Common myeloid progenitor, CD34-positive (primary cell): ENCODE measurements at places on chromosomes 6 and 20.

- DNase-seq: no peak
Observed at GRCh38 chr6:58198301-58198700, 880.9 kb downstream of the PRIM2 start.

DNA sequence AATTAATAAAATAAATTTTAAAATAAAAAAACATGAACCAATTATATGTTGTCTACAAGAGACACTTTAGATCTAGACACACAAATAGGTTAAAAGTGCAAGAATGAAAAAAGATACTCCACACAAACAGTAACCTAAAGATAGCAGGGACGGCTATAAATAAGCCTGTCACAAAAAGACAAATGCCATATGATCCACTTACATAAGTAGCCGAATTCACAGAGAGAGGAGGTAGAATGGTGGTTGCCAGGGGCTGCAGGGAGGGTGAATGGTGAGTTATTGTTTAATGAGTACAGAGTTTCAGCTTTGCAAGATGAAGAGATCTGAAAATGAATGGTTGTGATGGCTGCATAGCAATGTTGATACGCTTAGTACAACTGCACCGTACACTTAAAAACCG is 32.7 kb downstream of the KATNA1 start:
- no peak for DNase-seq

- DNase-seq: no peak
Observed at GRCh38 chr6:124573953-124574352, 388.3 kb upstream of the RNF217 start.

DNA sequence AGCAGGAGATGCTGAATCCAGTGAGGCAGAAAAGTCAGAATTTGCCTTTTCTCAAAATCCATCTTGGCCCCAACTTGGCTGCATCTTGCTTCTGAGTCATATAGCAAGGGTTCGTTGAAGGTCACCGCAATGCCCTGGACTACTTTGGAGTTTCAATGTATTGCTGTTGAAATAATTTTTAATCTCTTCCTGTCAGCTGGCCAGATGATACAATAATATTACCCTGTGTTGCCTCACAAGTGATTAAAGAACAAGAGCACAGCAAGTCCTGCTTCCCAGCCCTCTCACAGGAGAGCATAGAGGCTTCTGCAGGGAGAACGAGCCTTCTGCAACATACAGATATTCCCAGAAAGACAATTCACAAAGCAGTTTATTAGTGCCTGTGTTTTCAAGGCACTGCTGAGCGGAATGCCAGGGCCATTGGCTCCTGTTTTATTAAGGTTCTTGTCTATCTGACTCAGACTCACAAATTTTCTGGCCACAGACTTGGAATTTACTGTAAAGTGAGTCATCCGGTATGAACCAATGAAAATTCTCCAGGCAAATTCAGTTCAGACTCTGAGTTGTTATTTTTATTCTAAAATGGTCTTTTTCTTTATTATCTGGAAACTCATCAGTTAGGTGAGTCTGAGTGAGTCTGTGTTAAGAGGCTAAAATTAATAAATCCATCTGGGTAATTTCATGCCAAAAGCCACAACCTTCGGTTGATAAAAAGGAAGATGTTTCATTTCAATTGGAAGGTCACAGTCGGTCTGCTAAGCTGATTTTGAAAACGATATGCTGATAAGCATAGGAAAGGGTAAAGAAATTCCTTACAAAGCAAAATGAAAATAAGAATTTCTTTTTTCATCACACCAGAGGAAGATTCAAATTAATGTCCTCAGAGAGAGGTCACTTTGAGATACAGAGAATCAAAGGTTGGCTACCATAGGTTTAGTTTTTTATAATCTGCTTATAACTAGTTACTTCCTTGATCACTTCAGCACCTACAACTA is 289.4 kb upstream of the STXBP5 start:
- peak; percentile 82 for DNase-seq

DNA sequence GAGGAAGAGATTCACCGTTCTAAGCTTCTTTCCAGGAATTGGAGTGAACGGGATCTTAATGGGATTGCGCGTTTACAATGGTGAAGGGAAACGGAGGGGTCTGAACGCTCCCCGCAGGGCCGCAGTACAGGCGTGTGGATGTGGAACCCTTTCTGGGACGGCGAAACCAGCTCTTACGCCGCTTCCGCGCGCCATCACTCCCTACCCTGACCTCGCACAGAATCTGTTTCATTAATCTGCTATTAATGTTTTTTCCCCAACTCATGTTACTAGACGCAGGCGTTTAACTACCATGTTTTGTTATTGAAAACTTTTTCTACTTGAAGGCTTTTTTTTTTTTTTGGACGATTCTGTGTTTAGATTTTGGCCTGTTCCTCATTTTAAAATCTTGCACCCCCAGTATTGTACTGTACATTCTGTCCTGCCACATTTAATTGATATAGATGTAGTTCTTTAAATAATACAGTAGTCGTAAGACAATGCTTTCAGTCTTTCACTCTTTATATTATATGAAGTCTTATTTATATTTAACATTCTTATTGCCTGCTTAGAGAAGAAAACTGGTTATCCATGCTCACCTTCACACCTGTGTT is 696 bp upstream of the SUPT3H start:
- DNase-seq: peak; percentile 44

GRCh38 chr6:6749702-6750491 is 161.4 kb downstream of the LY86 start:
- DNase-seq: peak; percentile 71

GRCh38 chr6:125120054-125120590 is 33.5 kb upstream of the TPD52L1 start:
- DNase-seq: no peak

DNA sequence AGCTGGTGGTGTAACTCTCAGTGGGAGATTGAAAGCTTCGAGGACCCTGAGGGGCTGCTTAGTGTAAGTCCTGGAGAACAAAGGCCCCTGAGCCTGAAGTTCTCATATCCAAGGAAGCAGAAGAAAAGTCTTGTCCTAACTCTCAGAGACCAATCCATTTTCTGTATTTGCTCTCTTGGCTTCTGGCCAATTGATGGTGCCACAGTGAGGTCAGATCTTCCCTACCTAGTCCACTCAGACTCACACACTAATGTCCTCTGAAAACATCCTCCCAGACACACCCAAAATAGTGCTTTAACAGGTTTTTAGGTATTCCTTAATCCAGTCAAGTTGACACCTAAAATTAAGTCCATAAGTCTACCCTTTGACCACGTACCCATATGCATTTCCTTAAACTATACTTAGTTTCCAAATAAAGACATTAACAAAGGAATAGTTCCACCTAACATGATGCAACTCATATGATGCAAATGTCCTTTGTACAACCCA is 29.4 kb downstream of the ZNF292 start:
- DNase-seq: no peak

DNA sequence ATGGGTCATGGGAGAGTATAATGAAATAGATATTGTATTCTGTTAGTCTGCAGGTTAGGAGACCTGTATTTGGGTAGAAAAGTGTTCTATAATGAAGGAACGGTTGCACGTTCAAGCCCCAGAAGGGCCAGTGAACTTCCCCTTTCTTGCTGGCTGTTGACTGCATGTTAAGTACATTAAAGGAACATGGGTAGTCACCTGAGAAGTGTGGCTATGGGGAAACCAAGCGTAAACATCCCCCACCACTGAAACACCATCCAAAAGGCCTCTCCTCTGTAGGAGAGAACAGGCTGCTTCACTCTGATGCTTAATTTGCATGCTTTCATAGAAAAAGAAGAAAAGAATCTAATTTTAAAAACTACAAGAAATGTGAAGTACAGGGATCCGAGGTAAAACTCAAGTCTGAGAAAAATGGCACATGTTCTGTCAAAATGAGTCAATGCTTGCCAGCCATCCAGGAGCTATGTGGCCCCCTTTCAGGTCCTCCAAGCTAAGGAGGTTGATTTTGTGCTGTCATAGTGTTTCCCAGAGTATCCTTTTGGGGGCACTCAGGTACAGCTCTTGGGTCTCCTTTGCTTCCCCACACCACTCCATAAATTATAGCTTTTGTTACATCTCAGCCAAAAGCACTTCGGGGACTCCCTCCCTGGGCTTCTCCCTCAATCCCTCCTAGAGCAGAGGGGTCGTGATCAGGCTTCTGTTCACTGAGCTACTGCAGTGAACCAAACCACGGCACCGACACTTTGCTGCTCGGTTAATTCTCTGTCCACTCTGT is 283.7 kb upstream of the AGPAT4 start:
- DNase-seq: no peak

DNA sequence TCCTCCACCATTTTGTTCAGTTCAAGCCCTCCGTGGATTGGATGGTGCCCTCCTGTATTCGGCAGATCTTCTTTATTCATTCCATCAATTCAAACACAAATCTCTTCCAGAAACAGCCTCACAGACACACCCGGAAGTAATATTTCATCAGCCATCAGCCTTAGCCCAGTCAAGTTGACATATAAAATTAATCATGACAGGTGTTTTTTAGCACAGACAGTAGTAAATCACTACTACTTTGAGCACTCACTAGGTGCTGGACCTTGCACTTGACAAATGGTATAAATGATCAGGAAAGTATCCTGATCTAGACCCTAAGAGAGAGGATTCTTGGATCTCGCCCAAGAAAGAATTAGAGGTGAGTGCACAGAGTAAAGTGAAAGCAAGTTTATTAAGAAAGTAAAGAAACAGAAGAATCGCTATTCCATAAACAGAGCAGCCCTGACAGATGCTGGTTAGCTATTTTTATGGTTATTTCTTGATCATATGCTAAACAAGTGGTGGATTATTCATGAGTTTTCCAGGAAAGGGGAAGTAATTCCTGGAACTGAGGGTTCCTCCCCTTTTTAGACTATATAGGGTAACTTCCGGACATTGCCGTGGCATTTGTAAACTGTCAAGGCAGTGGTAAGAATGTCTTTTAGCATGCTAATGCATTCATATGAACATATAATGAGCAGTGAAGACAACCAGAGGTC is 194.6 kb upstream of the LAMP5 start:
- DNase-seq: peak; percentile 47

DNA sequence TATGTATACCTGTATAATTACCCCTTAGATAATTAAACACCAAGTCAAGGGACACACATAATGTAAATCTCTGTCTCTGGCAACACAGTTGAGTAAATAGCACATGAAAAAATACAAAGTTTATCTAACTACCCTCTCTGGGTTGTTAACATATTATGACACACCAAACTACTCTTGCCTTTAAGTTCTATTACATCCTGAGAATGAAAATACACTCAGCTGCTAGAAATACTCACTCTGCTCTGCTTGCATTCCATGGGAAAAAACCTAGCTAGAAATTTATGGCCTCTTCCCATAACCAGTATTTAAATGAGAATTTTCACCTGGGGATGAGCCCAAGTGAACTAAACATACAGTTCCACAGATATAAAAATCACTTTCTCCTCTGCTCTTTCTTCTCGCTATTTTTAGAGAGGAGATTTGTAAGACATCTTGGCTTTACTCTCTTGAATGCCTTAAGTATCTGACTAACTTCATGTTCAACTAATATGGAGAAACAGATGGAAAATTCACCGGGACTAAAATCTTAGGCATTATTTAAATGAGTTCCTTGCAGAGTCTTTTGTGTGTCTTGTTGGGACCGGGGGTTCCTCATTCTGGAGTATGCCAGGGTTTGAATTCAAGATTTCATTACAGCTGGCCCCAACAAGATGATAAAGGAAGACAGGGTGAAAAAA is 140.9 kb downstream of the GJA10 start:
- no peak for DNase-seq

DNA sequence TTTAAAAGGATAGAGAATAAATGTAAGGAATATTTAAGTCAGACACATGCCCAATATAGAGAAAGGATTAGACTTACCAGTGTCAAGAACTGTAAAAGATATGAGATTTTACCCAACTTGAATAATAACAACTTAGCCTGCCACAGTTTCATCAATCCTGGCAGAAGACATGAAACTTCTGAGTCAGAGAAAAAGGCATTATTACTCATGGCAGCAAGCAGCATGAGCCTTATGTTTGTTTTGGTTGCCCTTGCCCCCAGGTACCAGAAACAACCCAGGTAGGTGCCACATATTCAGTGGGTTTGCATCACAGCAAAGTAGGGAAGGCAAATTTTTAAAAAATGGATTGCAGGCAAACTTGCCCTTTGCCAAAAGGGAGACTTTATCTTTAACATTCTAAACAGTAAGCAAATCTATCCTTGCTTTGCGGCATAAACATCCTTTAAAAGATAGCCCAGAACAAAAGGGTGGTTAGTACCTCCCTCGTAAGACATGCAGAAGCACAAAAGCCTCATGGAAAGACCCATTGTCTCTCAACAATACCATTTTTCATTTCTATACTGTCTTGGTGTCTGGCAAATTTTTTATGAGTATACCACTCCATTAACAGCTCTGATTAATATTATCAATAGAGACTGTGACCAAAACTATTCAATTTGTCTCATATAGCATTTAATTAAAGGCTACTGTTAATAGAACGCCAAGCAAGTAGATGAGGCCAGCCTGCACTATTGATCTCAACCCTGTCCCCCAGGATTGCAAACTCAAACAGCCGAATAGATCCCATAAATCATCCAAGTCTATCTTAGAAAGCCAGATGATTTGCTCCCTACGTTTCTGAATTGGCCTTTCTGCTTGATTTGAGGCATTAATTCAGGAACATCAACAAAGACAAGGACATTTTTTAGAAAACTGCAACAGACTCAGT is 185.1 kb downstream of the COL19A1 start:
- DNase-seq: no peak
